ENCODE measurements at places on chromosomes 13 and 19.

DNA sequence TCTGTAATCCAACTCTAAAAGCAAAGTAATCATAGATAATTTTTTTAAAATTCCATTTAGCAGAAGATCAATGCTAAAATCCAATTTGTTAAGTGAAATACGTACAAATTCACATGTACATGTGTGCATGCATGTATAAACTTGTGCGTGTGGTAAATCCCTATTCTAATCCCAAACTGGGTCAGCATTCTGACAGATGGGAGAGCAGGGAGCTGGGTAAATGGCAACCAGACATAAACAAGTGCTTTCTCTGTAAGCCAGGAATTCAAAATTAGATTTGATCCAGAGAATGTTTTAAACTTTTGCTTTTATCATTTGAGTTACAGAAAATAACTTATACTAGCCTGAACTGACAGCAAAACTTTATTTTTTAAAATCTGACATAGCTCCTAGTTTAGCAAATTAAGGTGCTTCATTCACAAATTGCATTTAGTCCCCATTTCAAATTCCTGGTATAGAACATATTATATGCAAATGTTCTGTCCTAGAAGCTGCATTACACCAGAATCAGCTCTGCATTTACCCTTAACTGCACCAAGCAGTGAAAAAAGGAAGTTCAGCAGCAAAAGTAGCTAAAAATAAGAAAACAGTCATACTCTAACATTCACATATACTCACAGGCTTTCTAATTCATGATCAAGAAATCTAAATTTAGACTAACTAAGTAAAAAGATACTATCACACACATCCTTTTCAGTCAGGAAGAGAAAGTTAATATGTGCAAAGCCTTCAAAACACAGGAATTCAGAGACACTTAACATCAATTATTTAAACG is 32.6 kb downstream of the UBL3 start:
- no peak for DNase-seq

DNA sequence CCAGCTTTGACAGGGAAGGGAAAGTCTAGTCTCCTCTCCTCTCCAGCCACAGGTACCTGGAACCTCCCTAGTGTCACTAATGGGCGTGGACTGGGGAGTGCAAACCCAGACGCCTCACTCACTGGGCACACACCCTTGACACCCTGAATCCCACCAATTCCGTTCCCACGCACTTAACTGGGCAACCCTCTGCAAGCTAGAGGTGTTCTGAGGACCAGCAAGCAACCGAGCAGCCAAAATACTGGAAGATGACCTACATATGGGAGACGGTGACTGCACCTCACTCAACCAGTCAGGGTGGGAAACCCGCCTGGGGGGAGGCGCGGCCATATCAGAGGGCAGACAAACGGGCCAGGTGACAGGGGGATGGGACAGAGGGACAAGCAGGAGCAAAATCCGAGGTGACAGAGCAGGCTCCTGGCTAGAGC is 991 bp downstream of the ABHD17A start:
- no peak for DNase-seq

GRCh38 chr13:97072297-97072696 is 78.0 kb upstream of the OXGR1 start:
- DNase-seq = no peak

DNA sequence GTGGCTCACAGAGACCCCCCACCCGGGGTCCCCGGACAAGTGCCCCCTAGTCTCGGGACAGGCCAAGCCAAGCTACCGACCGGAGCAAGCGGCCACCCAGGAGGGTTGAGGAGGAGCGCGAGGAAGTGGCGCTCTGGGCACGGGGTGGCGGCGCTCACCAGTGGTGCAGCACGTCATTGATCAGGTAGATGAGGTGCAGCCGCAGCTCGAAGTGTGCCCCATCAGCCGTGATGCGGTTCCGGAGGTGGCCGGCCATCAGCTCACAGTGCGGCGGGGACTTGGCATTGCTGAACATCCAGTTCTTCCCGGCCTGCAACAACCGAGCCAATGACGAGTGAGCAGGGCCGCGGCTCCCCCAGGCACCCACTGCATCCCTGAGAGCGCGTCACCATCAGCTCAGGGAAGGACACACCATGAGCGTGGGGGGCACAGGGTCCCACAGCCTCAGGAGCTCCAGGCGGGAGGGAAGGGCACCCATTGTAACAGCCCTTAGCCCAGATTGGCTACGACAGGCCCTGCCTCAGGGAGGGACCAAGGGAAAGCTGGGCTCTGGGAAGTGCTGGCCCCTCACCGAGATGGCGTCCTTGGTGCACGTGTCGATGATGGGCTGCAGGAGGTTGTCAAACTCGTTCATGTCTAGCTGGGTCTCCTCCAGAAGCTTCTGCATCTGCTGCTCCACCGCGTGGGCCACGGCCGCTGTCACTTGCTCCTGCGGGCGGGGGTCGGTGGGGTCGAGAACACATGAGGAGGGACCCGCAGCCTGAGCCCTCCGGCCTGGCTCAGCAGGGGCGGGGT is 9.6 kb downstream of the CHERP start:
- no peak for DNase-seq

DNA sequence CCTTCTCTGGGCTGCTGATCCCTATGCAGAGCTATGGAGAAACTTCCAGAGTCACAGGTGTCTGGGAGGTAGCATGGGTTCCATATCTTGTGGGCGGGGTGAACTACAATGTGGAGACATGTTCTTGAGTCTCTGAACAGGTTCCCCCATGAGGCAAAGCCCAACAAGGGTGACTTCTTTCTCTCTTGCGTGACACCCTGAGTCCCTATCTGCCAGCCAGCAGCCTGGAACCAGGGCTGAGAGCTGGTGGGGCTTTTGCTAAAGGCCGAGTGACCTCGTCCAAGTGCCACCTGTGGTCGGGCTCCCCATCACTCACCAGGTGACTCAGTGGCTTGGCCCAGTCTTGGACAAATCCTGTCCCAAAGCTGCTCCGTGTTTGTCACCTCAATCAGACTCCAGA is 88.0 kb upstream of the ZNF536 start:
- DNase-seq = no peak

- DNase-seq = no peak
These were observed 13.3 kb downstream of the ZNF787 start for GRCh38 chr19:56107626-56108351.

GRCh38 chr13:40453351-40454021 is 213.0 kb downstream of the FOXO1 start:
- DNase-seq = no peak

- DNase-seq = no peak
These were observed 5.1 kb downstream of the RGCC start for GRCh38 chr13:41462427-41462826.

- no peak for DNase-seq
These were observed 154.9 kb upstream of the UQCRFS1 start for GRCh38 chr19:29367791-29368222.

DNA sequence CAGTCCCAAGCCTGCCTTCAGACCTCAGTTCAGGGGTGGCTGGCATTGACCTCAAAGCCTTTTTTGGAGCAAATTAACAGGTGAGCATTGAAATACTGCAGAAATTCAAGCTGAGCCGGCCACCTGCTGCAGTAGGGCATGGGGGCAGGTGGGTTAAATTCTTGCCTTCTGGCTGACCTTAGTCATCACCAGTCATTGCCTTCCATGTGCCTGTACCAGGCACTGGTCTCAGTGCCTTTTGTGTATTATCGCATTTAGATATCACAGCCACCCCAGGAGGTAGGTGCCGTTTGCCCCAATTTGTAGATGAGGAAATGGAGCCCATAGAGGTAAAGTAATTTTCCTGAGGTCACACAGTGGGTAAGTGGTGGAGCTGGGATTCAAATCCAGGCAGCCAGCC is 7.2 kb downstream of the PPP1R37 start:
- DNase-seq = no peak

DNA sequence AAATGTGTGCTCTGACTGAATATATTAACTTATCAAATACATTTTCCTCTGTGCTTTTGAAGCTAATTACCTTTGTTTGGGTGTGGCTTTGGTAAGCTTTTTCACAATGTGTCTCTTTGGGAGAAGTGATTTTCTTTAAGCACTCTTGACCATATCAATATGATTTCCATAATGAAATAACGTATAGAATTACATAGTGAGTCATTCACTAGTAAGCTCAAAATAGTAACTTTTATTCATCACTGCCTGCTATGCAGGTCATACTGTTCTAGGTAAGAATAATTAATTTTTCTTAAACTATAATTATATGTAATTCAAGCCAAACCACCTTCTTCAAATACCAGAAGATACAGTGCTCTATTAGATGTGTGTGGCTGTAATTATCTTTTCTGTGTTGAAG is 480.7 kb downstream of the MYO16 start:
- no peak for DNase-seq

GRCh38 chr13:21703846-21704245 is 33.0 kb downstream of the FGF9 start:
- DNase-seq = no peak

- DNase-seq = no peak
These were observed 550.6 kb upstream of the ARGLU1 start for GRCh38 chr13:107118506-107118905.

- peak; percentile 70 for DNase-seq
These were observed 20.0 kb downstream of the XRCC1 start for GRCh38 chr19:43555185-43555770.

DNA sequence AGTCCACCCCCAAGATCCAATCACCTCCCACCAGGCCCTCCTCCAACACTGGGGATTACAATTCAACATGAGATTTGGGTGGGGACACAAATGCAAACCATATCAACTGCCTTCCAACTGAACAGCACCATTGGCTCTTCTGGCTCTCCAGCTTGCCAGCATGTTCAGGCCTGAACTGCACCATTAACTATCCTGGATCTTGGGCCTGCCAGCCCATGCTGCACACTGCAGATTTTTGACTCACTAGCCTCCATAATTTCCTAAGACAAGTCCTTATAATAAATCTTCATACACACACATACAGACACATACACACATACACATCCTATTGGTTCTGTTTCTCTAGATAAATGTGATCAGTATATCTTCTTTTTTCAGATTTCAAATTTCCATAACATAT is 737.1 kb upstream of the SPRY2 start:
- DNase-seq = no peak

- no peak for DNase-seq
These were observed 360.6 kb downstream of the HS6ST3 start for GRCh38 chr13:96450326-96451020.

DNA sequence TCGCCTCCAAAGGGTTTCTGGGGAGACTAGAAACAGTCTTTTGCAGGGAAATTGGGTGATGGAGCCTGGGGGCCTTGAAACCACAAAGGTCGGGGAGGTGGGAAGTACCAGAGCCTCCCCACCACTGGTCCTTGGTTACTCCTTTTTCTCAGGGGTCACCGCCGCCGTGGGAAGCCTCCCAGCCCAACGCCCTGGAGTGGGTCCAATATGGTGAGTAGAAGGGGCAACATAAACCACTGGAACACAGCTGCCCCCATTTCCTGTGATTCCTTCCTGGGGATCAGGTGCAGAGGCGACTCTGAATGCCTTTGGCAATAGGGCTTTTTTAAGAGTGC is 5.8 kb downstream of the PGLYRP1 start:
- DNase-seq = no peak

DNA sequence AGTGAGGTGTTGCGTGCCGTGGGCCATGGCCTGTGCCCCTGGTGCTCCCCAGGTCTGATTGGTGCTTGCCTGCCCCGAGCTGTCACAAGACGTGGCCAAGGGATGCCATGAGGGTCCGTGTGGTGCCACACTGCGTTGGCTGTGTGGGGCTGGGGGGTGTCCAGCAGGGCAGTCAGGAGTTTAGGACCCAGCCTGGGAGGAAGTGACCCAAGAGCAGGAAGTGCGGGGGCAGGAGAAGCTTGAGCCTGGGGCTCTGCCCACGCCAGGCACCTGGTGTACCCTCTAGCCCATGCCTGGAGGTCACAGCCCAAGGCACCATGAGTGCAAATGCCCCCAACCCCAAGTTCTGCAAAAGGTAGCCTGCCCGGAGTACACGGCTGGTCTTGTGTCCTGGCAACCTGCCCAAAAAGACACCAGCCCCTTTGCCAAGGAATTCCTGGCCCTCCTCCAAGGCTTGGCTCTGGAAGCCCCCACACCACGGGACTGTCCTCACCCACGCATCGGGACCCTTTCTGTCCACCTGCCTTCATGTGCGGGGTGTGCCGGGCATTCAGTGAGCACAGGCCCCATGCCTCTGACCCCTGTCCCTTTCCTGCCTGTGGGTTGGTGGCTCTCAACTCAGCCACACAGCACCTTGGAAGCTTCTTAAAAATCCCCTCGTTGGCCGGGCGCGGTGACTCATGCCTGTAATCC is 24.9 kb downstream of the MPND start:
- no peak for DNase-seq

DNA sequence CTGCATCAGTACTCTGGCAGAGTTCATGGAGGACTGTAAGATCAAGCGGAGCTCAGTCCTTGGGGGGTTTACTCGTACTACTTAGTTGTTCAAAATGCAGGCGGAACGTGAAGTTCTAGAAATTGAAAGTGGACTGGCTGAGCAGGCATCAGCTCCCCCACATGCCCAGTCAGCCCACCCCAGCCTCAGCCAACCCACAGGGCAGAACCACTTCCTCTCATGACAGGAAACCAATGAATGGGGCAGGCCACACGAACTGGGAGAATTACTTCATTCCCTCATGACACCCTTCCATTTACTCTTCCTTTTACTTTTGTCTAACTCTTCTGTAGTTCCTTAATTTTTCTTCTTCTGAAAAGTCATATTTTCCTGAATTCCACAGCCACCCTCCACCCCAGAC is 71.9 kb downstream of the FLT1 start:
- DNase-seq = no peak

DNA sequence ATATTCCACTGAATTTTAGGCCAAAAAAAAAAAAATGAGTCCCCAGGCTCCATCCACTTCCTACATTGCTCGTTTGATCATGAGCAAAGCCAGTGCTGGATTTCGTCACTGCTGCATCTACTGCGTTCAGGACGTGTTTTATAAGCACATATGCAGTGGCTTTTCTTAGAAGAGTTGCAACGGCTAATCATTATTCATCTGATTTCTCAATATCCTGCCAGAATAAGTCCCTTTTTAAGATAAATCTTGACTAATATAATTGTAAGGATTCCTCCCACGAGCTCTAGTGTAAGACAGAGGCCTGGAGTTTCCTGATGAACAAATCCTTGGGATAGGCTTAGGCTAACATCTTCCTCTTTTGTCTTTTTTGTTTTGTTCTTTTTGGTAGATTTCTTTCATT is 19.5 kb downstream of the FAM124A start:
- DNase-seq = no peak

GRCh38 chr19:13037731-13038130 is 42.5 kb downstream of the NFIX start:
- no peak for DNase-seq

DNA sequence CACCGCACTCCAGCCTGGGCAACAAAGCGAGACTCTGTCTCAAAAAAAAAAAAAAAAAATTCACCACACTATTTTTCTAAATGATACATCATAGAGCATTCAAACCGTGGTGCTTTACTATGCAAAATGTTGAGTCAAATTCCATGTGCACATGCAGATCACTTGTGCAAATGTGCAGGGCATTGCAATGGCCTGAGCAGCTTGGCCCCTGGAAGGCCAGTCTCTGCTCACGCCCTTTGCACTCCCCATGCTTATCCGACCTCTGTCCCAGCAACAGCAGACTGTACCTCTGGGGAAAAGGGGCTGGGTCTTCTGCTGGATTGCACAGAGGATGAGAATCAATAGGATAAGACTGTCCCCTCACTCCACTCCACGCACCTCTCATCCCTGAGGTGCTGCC is 58.5 kb downstream of the PARP4 start:
- DNase-seq = no peak

- no peak for DNase-seq
These were observed 19.4 kb downstream of the NKPD1 start for GRCh38 chr19:45141203-45141900.

GRCh38 chr13:74206855-74207254 is 72.7 kb upstream of the KLF12 start:
- no peak for DNase-seq

Data from GM12891 (cell line).